Suppressor macrophage treated with lipopolysaccharide for 1 hour (primary cell): ENCODE measurements at places on chromosomes 4 and X.

DNA sequence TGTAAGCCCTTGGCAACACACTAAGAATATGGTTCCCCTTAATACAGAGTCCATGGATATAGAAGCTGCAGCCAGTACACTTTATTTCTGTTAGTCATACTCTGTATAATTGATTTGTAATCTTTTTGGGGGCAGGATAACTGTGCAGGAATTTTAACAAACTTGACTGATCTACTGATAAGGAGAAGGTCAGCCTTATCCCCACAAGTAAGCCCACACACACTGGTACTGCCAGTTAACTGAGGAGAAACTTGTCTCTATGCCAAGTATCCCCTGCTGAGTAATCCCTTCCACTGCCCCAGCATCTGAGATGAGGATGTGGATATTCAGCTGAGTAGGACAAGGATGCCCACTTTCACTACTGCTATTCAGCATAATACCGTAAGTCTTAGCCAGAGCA, 154.9 kb upstream of the CXXC4 start:
- DNase-seq, result no peak

- DNase-seq, result no peak
Measured at GRCh38 chrX:26295425-26295824, 79.5 kb downstream of the MAGEB5 start.

- DNase-seq, result no peak
Measured at GRCh38 chrX:73668779-73669178, 105.8 kb downstream of the CHIC1 start.

DNA sequence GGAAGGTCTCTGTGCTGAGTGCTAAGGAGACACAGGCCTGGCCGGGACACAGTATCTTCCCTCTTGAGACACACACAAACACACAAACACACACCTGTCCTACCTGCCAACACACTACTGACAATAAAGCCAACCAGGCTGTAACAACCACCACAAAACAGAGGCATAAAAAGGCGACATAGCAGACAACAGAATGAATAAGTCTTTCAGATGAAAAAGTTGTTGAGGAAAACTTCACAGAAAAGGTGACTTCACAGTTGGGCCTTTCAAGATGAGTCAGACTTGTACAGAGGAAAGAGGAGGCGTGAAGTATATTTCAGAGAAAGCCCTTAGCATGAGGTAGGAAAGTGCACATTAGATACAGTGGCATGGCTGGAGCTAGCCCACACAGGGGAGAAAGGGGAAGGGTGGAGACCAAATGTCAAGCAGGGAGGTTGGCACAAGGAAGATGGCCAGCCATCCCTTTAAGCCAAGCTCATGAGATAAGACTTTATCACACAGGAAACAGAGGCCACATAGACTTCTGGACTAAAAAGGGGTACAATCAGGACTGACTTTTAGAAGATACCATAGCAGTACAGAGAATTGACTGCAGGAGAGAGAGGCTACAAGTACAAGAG, 54.0 kb downstream of the SLC9A7 start:
- peak; percentile 60 for DNase-seq

DNA sequence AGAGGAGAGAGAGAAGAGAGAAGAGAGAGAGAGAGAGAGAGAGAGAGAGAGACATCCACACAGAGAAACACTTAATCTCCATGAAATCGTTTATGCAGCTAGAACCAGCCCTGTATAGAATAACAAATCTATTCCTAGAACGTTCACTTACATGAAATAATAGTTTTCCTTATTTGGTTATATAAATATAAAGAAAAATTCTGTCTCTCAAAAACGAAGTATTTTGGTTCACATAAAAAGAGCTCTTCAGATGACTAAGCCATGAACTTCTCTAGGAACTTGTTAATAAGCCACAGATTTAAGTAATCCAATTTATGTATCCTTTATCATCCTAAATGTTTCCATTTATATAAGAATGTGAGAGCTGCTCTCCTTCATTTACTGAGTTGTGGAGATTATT, 1315.1 kb upstream of the PCDH7 start:
- DNase-seq, result no peak

DNA sequence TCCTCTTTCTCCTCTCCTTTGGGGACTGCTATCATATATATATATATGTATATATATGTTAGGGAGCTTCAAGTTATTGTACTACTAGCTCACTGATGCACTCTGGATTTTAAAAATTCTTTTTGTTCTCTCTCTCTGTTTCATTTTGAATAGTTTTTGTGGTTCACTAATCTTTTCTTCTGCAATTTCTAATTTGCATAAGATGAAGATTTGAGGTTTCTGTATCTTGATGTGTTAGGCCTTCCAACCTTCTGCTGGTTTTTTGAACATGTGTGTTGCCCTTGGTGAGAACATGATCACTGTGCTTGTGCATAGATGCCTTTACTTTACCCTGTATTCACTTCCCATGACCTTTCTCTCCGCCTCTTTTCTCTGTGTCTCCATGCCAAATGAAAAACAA, 7.8 kb upstream of the ZNF718 start:
- no peak for DNase-seq

DNA sequence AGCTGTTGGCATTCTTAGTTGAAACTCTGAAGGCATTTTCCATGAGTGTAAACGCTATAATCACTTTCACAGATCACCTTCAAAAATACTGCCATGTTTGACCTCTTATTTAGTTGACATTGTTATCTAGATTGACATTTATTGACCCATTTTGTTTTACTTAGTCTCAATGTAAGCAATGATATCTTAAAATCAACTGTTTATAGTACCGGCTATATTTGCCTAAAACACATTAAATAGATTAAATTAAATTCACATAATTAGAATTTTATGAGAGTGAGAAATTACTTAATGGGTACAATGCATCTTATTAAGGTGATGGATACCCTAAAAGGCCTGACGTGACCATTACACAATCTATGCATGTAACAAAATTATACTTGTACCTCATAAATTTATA, 517.7 kb upstream of the FTHL17 start:
- no peak for DNase-seq

- no peak for DNase-seq
Measured at GRCh38 chr4:56619816-56620215, 61.3 kb downstream of the HOPX start.

GRCh38 chr4:5554376-5554775, 154.0 kb downstream of the EVC2 start:
- DNase-seq, result no peak

- DNase-seq, result peak; percentile 56
Measured at GRCh38 chrX:13764281-13764680, 29.7 kb downstream of the OFD1 start.

- DNase-seq, result no peak
Measured at GRCh38 chrX:153352858-153353257, 18.9 kb downstream of the ZNF275 start.

DNA sequence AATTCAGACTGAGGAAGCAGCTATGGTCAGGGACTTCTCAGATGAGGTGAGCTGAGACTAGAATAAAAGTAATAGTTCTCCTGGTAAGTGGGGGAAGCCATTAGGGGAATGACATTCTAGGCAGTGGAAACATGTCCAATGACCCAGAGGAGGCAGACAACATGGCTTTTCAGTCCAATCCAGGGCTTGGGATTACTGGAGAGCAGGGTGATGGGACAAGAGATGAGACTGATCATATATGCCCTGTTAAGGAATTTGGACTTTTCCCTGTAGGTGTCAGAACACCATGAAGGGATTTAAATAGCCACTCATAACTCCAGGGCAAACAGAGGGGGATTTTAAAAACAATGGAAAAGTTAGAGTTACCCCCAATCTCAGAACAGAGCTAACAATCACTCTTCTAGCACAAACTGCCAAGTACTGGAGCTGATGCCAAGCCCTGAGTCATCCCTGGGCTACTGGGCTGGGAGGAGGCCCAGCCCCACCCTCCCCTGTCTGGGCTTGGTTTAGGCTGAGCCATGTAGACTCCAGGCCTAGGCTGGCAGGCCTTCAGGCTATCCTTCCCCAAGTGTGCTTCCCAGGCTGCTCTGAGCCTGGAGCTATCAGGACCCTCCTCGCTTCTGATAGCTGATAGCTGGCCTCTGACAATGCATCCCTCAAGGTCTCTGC, 22.7 kb upstream of the MSN start:
- peak; percentile 63 for DNase-seq

DNA sequence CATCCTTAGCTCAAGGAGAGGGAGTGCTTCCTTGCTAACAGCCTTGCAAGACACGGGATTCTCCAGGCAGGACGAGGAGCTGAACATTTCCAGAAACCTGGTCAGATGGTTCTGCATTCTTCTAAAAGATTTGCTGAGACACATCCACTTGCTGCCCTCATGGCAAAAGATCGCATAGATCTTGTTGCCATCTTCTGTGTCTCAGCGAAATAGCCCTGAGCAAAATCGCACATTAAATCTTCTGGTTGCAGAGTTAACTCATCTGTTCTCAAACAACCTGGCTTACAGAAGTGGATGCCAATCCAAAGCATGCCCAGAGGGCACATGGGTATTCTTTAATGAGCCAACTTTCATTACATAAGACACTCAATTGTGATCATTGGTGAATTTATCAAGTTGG, 167.5 kb downstream of the PRKX start:
- DNase-seq, result no peak

GRCh38 chrX:56995271-56995994, at the start of gene SPIN3:
SPIN3 (minus strand) TSS chrX:56995541; CDS start chrX:56994947, 594 bp downstream.
- DNase-seq, result peak; percentile 34

GRCh38 chr4:65805936-65806335, 135.6 kb upstream of the EPHA5 start:
- DNase-seq, result no peak

GRCh38 chrX:129144172-129145038, 378.9 kb downstream of the SMARCA1 start:
- DNase-seq, result no peak

GRCh38 chrX:130523460-130524394, 121.9 kb downstream of the RBMX2 start:
- DNase-seq, result no peak

GRCh38 chr4:37802068-37802666, 24.3 kb upstream of the PGM2 start:
- DNase-seq, result peak; percentile 66

DNA sequence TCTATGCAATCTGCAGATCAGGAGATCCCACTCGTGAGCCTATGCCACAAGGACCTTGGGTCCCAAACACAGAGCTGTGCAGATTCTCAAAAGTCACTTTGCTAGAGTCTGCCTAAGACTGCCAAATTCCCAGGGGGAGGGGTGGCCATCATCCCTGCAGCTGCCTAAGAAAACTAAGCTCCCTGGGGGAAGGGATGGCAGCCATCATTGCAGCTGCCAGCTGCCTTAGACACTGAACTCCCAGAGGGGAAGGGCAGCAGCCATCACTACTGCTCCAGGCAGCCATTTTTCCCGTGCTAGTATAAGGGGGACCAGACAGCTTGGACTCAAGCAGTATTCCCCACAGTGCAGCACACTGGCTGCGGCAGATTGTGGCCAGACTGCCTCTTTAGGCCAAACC, 156.9 kb downstream of the NKX6-1 start:
- DNase-seq, result no peak

DNA sequence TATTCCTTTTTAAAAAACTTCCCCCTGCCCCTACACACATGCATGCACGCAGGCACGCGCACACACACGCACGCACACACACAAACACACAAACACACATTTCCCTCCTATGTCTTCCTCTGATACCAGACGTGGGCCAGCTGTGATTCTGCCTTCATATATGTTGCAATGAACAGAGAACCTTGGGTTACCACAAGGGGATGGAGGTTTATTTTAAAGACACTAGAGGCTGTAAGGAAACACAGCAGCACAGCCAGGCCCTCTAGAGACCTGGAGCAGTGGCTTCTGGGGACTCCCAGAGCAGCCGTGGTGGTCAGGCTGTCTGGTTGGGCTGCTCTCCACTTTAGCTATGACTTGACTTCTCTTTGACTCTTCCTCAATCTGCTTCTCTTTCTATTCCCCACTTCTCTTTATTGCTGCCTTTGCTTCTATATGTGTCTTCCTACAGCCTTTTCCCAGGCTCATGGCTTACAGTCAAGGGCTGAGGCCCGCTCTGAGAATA, 3.2 kb upstream of the TLR10 start:
- peak; percentile 80 for DNase-seq

DNA sequence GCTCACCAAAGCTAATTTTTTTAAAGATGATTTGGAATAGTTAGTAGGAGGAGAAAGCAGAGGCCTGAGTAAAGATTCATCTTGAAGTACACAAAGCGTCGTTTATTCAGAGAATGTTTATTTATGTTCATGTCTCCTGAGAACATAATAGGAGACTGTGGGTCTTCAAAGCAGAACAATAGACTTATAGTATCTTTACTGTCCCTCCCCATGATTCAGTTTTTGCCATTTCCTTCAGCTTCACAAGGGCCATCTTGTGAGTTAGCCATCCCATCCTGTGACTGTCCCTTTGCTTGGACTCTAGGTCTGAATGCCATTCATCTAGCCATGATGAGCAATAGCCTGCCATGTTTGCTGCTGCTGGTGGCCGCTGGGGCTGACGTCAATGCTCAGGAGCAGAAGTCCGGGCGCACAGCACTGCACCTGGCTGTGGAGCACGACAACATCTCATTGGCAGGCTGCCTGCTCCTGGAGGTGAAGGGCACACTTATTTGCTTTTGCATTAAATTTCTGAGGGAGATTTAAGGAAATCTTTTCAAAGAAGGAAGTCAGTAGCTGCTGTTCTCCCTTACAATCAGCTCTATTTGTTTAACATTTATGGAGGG, 105.8 kb downstream of the NFKB1 start:
- no peak for DNase-seq

DNA sequence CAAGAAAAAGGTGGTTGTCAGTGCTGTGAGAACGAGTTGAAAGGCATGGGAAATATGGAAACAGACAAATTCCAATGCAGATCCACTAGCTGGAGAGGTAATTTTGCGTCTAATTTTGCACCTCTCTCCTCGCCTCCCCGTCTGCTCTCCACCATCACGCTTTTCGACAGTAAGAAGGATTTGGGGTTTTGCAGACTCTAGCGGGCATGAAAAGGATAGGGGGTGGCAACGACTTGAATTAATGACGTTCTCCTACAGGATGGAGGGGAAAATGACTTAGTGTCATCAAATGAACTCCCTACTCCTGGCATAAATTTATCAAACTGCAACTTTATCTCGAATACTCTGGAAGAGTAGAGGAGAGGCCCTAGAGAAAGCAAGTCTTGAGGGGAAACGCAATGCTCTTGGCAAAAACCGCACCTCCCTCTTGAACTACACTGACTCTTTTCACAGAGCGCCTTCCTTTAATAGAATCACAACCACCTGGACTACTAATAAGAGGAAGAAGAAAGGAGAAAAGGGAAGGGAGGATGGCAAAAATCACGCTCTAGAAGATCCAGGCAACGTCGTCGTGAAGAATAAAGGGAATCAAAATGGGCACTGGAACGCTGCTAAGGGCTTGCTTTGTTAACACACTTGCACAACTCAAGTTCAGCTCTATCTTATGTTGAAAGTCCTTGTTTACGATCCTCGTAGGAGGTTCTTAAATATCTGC, 871 bp upstream of the SLITRK2 start:
- no peak for DNase-seq

GRCh38 chrX:63275127-63275526, 76.0 kb downstream of the SPIN4 start:
- DNase-seq, result peak; percentile 18

GRCh38 chr4:114062499-114062898, 83.1 kb upstream of the ARSJ start:
- DNase-seq, result no peak

GRCh38 chrX:9482837-9483236, 18.0 kb downstream of the TBL1X start:
- no peak for DNase-seq

GRCh38 chr4:180674619-180675358, 1568.4 kb upstream of the TENM3 start:
- no peak for DNase-seq

GRCh38 chr4:184287697-184288255, 70.1 kb upstream of the ENPP6 start:
- no peak for DNase-seq
